ENCODE measurements at places on chromosomes 13 and 19. TPM values are rescaled to one million over a fixed set of nuclear protein-coding genes. Genes with fewer than 3 reads are reported as not detected.

The APC2 gene
- 0.36 TPM for total RNA-seq

The ATP8A2 gene
- total RNA-seq, result 0.28 TPM

The C13orf46 gene
- total RNA-seq, result under 0.01 TPM

The CEACAM8 gene
- total RNA-seq, result not detected

The EFNB2 gene
- 6.9 TPM for total RNA-seq

The PSG1 gene
- total RNA-seq, result 1.1 TPM

The KLK3 gene
- total RNA-seq, result not detected

The SPIB gene
- not detected for total RNA-seq

The OR4F17 gene
- not detected for total RNA-seq

The FAAP24 gene
- total RNA-seq, result 2.2 TPM

The ZNF256 gene
- total RNA-seq, result 7.0 TPM

The ZNF296 gene
- not detected for total RNA-seq

The RAP2A gene
- 28.9 TPM for total RNA-seq

The TINCR gene
- total RNA-seq, result not detected

The TJP3 gene
- not detected for total RNA-seq

The PSG11 gene
- 0.28 TPM for total RNA-seq

The NXNL1 gene
- total RNA-seq, result not detected

The NLRP7 gene
- total RNA-seq, result not detected

The C19orf67 gene
- not detected for total RNA-seq

The OR7D4 gene
- not detected for total RNA-seq

The ACP7 gene
- total RNA-seq, result not detected

The LGALS7B gene
- total RNA-seq, result not detected

The PGLYRP1 gene
- not detected for total RNA-seq

The SHISA2 gene
- total RNA-seq, result not detected

The AXL gene
- total RNA-seq, result 466 TPM

The FPR3 gene
- total RNA-seq, result not detected

The PSG6 gene
- total RNA-seq, result not detected

The FUT2 gene
- total RNA-seq, result not detected
